ENCODE measurements at places on chromosomes 3 and 15. TPM values are rescaled to one million over a fixed set of nuclear protein-coding genes. Genes with fewer than 3 reads are reported as not detected.

The NOX5 gene
- polyA plus RNA-seq: 0.04 TPM

The VILL gene
- polyA plus RNA-seq: 2.7 TPM

The CAMK2N2 gene
- 0.14 TPM for polyA plus RNA-seq

The GADL1 gene
- 0.03 TPM for polyA plus RNA-seq

The CPNE9 gene
- not detected for polyA plus RNA-seq

The ISLR2 gene
- polyA plus RNA-seq: 5.6 TPM

The ASB14 gene
- polyA plus RNA-seq: 0.01 TPM

The IMPG2 gene
- 0.06 TPM for polyA plus RNA-seq

The NEK10 gene
- 0.72 TPM for polyA plus RNA-seq

The PLSCR5 gene
- not detected for polyA plus RNA-seq

The ATP10A gene
- polyA plus RNA-seq: 0.53 TPM

The ADAMTSL3 gene
- polyA plus RNA-seq: 1.3 TPM

The STXBP5L gene
- polyA plus RNA-seq: not detected

The CAPN3 gene
- polyA plus RNA-seq: 9.9 TPM

The FBXO45 gene
- 10.8 TPM for polyA plus RNA-seq

The FBXW12 gene
- not detected for polyA plus RNA-seq
